ENCODE measurements at places on chromosomes 4 and X.

DNA sequence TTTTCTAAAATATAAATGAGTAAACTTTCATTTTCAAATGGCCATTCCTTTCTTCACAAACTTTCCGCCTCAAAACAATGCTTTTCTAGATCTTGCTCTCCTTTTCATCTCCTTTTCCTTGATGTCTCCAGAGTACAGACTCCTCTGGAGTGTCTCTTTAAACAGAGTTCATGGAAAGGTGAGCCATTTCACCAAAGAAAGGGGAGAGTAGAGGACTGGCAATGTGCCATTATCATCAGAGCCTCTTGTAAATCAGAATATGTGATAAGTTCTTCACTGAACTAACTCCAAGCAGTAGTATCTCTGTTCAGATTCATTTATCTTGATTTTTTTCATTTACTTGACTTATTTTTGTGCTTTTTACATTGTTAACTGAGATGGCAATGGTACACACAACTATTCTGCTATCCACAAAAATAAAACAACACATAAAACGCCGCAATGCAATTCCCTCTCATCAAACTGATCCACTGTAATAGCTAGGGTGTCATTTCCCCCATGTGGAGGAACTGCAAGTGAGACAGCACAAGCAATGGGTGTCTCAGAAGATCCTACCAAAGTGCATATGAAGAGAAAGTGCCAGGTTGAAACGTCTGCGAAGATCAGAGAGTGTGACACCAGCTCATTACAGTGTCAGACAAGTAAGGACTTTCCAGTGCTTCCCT lies 125.4 kb downstream of the RASL11B start:
- no peak for DNase-seq

- no peak for DNase-seq
Measured at GRCh38 chrX:48663241-48663640, 20.4 kb upstream of the WAS start.

DNA sequence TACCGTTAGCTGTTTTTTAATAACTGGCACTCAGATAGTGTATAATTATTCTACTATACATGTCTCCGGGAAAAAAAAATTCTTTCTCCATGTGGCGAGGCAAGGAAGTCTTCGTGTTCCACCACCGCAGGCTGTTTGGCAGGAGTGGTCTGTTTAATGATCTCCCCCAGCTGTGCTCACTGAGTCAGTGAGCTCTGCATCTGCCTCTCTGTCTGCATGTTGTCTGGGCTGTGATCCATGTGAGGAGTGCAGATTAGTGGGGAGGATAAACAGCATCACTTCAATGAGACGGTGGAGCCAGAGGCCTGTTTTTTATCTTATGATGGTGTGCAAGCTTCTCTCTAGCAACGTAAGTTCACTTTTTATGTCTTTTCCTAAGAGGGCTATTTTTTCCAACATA lies 69.8 kb downstream of the RPS3A start:
- no peak for DNase-seq

GRCh38 chrX:154477891-154478477 lies 1.1 kb downstream of the LAGE3 start:
- no peak for DNase-seq

DNA sequence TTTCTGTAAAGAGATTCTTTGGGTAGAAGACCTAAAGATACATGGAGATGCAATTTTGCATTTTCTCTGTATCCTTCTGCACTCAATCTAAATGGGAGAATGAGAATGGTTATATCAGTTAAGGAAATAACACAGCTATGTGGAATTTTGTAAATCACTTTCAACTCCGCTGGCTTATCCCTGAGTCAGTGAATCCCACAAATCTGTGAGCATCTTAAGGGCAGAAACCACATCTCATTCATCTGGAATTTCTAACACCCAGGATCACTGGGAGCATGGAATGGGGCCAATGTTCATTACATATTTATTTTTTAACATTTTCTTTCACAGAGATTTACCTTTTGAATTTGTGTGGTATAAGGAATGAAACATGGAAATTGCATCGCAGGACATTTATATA lies 167.8 kb downstream of the CFAP47 start:
- no peak for DNase-seq

DNA sequence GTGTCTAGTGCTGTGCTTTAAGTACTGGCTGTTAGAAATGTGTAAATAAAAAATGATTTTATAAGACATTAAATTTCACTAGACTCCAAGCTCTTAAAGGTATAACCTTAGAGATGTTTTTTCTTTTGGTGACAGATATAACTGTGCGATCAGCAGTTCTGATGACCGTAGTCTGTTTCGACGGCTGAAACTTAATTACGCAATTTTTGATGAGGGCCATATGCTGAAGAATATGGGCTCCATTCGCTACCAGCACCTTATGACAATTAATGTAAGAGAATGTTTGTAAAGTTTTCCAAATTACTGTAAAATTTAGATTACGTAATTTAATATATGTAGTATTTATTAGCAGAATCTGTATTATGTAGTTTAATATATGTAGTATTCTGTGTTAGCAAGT lies 66.4 kb downstream of the HPGDS start:
- DNase-seq: no peak

- peak; percentile 47 for DNase-seq
Measured at GRCh38 chrX:30735839-30736238, 82.6 kb downstream of the GK start.

- DNase-seq: no peak
Measured at GRCh38 chr4:121555315-121556107, 141.3 kb downstream of the ANXA5 start.

- DNase-seq: no peak
Measured at GRCh38 chrX:100447655-100448397, 37.8 kb upstream of the PCDH19 start.

DNA sequence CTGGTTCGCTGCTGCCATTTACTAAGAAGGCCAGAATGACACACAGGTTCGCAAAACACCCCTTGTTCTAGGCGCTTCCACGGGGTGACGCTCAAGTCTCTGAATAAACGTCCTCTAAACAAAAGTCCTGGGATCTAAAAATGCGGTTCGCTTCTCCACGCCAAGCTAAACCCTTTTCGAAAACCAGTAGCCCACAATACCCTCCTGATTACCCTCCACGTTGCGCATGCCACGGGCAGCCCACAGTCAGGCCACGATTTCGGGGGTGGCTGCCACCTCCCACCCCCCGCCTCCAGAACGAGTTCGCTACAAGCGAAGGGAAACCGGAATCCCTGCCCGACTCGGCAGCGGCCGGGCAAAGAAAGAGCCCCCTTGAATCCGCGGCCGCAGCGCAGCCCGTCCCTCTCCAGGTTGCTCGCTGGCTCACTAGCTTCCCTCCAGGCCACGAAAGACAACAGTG lies 423 bp downstream of the RPL39 start:
- DNase-seq: peak; percentile 19
